ENCODE measurements at places on chromosomes 2 and 18.

DNA sequence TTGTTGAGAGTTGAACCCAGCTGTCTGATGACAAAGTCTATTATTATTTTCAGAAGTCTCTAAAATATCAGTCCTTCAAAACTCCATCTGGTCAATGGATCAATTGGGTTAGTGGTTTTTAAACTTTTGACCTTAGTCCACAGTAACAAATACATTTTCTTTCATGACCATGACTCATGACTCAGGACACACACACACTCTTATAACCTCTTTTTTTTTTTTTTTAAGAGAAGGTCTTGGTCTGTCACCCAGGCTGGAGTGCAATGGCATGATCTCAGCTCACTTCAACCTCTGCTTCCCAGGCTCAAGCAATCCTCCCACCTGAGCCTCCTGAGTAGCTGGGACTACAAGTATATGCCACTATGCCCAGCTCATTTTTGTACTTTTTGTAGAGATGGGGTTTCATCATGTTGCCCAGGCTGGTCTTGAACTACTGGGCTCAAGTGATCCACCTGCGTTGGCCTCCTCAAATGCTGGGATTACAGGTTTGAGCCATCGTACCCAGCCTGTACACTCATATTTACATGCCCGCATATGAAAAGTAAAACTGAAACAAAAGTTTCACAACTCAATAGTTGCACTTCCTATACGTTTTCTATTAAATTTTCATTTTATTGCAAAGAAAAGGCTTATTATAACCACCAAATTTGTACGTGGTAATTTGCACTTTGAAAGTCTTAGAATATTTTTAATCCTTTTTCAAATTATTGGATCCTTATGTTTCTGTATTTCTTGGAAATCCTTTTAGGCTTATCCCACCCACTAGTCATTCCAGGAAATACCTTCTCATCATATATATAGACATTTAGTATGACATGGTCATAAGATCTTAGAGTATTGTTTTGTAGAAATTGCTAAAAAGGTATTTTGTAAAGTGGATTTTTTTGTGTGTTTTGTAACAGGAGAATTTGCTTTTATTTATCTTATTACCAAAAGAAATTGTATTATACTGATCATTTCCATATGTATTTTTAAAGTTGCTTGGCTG, 199.0 kb downstream of the LPIN1 start:
- DNase-seq = no peak

GRCh38 chr2:57602733-57603132, 443.9 kb upstream of the VRK2 start:
- no peak for DNase-seq

- DNase-seq = no peak
These were observed 396.6 kb upstream of the TRIB2 start for GRCh38 chr2:12320027-12320734.

DNA sequence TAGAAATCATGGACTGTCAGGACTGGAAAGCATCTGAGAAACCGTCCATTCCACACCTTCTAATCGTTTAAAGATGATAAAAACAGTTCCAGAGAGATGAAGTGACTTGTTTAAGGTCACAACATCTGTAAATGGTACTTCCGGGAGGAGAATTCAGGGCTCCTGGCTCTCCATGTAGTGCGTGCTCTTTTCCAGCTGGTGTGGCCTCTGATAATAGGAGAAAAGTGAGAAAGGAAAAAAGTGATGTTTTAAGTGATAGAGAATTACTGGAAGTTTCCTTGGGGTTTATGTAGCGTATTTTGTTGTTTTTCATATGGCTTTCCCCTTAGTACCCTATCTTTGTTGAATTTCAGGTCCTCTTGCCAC, 663 bp downstream of the C2orf49 start:
- no peak for DNase-seq

DNA sequence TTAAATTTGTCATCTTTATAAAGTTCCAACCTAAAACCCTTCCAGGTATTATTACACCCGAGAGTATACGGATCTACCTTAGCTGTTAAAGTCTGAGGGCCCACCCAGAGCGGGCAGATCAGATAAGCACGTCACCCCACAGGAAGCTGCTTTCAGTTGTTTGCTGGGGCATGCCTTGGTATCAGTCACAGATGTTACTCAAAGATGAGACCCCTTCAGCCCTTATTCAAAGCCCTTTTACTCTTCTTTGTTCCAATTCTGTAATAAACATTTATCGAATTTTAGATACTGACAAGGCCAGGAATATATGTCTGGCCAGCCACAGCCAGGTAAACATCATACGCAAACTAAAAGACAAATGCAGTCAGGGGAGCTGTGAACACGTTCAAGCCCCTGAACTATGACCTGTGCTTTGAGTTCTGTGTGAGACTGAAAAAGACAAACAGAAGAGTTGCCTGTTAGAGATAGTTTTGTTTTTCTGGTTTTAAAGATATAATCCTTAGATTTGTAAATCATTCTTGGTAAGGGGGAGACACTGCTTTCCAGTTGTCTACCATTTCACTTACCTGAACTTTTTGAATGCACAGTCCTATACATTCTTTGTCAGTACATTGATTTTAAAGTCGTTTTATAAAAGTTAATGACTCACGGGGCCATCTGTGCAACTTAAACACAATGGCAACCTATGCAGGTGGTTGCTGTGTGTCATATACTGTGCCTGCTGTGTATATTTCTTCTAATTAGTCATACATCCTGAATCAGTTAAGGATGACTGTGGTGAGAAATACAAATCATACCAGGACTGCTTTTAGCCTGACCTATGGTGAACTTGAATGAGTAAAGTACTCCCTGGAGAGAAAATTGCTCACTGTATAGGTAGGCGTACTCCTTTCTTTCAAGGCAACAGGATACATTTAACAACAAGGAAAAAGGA, 100.5 kb upstream of the ITPRID2 start:
- no peak for DNase-seq

GRCh38 chr2:187468262-187468661, 20.2 kb upstream of the CALCRL start:
- DNase-seq = no peak

DNA sequence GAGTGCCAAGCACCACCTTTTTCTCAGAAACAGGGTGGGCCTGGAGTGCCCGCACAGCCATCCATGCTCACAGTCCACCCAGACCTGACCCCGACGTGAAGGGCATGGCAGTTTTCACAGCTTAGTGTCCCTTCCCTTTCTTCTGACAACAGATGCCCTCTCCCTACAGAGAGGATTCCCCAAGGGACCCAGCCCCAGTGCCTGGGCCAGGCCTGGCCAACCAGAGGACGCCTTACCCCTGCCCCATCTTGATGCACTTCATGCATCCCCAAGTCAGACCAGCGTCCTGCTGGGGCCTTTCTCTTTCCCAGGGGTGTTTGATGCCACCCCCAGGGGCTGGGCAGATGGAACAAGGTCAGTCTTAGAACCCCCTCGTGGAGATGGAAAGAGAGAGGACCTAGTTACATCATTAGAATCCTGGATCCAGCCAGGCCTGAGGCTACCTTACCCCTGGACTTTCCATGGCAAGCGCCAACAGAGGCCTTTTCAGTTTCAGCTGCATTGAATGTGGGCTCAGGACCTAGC, 3.8 kb downstream of the ANKMY1 start:
- DNase-seq = no peak

- no peak for DNase-seq
These were observed 67.3 kb upstream of the TEX51 start for GRCh38 chr2:126831234-126832005.

DNA sequence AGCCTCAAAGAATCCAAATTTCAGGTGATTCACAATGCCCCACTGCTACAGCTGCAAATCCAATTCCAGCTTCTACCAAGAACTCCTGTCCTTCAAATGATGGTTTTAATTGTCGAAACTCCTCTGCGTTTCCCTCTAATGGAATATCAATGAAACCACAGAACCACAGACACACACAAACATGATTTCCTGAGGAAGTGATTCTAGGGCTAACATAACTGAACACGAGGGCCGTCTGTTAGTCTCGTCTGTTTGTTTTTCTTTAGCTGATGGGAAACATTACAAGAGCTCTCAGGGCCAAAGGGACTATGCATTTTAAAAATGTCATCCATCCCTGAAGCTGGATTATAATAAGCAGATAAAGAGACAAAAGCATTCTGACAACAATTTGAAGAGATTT, 59.4 kb downstream of the RNF152 start:
- no peak for DNase-seq

- peak; percentile 67 for DNase-seq
These were observed 123.9 kb upstream of the CD302 start for GRCh38 chr2:159921752-159922404.

GRCh38 chr2:12090590-12090989, 344.2 kb downstream of the LPIN1 start:
- no peak for DNase-seq

DNA sequence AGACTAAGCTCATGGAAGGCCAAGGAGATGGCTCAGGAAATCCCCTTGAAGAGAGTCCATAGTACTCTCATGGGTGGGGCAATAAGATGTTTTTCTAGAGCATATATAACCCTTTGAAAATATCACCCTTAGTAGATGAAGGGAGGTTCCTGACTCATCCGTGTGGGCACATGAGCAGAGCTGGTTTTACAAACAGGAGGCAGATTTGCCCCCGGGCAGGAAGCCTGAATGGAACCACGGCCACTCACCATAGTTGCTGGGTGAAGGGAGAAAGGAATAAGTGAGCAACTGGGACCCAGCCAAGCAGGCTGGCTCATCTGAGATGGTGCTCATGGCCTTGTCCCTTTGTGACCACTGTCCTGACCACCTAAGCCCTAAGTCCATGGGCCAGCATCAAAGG, 29.0 kb upstream of the MAPRE3 start:
- DNase-seq = no peak

- DNase-seq = no peak
These were observed 6.3 kb upstream of the SIX3 start for GRCh38 chr2:44934983-44935728.

DNA sequence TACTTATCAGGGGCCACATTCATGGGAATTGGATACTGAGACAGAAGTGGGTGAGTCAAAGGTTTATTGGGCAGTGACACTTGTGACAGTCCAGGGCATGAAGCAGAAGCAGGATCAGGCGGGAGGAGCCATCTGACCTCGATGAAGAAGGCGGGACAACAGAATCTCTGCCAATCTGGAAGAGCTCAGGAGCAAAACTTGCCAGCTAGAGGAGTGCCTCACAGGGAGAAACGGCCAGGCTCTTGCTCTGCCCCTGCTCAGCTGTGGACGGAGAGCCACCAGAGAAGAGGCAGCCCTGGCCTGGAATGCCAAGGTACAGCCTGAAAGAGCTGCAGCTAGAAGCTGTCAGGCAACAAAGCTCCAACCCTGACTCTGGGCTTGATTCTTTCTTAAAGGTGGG, 16.9 kb downstream of the DAW1 start:
- no peak for DNase-seq

DNA sequence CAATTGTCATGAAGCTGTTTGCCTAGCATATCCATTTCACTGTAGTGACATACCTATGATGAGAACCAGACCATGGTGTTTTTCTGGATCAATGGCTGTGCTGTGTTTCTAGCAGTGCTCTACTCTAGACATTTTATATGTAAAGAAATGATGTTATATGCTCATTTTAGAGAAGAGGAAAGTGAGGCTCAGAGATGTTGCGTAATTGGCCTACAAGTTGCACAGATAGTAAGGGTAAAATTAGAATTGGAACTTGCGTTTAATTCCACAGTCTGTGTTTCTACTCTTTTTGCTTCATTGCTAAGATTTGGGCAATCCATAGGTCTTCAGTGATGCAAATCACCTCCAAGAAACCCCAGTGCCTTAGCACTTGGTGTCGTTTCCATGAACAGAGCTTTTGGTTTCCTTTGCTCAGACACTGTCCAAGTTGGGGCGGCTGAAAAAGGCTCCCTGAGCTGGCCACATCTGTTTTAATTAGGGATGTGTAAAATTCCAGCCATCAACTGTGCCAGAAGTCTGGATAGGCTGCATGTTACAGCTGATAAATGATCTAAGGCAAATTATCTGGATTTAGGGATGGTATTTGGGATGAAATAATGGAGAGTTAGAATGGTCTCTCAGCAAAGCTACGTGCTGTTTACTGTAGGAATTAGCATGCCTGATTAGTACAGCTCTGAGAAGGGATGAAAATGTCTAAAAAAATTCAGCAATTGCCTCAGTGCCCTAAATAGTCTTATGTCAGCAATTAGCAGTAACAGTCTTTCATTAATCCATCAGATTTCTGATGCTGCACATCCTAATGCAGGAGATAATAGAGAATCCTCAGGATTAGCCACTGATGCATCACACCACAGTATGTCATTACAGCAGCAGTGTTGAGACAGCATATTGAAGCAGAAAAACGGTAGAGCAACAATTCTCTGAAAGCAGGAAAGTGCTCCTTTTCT, 65.3 kb downstream of the PTPRM start:
- DNase-seq = no peak

GRCh38 chr2:130807659-130808385, 28.9 kb upstream of the ARHGEF4 start:
- no peak for DNase-seq

DNA sequence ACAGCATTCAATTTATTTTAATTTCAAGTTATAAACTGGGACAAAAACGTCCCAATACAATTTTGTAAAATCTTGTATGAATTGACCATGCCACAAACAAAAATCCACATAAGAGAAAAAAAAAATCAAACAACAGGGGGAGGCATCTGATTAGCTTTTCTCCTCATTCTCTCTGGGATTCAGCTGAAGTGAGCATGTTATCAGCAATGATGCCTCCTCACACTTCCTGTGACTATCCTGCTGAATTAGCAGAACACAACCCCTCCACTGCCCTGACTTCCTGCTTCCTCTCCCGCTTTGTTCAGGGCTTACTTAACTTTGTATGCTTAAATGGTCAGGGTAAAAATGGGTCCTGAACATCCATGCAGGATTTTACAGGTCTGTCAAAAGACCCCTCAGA, 132.2 kb upstream of the ITGB6 start:
- DNase-seq = no peak

GRCh38 chr2:14157816-14158215, 474.7 kb upstream of the LRATD1 start:
- no peak for DNase-seq

DNA sequence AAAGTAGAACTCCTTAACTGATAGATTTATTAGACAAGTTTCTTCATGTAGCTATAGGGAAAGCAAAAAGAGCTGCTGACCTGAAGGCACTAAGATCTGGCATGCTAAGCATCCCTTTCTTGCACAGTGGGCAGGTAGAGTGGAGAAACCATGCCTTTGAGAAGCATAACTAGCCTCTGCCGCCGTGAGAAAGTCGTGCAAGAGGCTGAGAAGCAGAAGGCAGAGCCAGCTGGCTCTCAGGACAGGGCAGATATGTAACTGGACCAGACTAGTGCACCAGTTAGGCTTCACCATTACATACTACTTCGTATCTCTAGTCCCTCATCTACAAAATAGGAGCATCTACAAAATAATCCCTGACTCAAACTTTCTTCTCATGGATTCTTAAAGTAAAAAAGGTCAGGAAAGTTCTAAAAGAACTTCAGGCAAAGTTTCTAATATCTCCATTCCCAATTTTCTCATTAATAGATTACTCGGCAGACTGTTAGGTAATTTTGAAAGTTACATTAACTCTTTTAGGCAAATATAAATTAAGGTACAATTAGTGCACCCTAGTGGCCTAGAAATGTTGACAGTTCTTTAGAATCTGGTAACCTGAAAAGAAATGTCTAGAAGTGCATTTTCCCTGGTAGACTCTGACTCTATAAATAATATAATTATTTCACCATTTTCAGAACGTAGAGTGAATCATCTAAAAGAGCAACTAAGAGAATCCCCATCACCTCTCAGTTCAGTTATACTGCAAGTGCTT, 10.3 kb downstream of the ERBB4 start:
- no peak for DNase-seq

GRCh38 chr2:43230351-43230885, 4.0 kb upstream of the ZFP36L2 start:
- DNase-seq = no peak
